ENCODE measurements at places on chromosomes 2 and 18. TPM values are rescaled to one million over a fixed set of nuclear protein-coding genes. Genes with fewer than 3 reads are reported as not detected.

The CELF4 gene
- not detected for total RNA-seq

The FARSB gene
- total RNA-seq, result 44.1 TPM

The ABCB11 gene
- not detected for total RNA-seq

The PLEK gene
- not detected for total RNA-seq

The RIT2 gene
- total RNA-seq, result not detected

The DHX57 gene
- total RNA-seq, result 22.0 TPM

The C2orf80 gene
- total RNA-seq, result not detected

The REG3A gene
- not detected for total RNA-seq

The RBBP8 gene
- total RNA-seq, result 19.9 TPM

The CFAP210 gene
- 0.27 TPM for total RNA-seq

The SLC30A3 gene
- 2.1 TPM for total RNA-seq

The CPLX4 gene
- not detected for total RNA-seq

The SERPINB3 gene
- not detected for total RNA-seq

The MC4R gene
- not detected for total RNA-seq

The CCBE1 gene
- total RNA-seq, result 15.7 TPM

The XDH gene
- 1.1 TPM for total RNA-seq

The LOXHD1 gene
- not detected for total RNA-seq

The VAMP5 gene
- not detected for total RNA-seq

The WNT10A gene
- total RNA-seq, result 0.10 TPM

The TRABD2A gene
- 12.1 TPM for total RNA-seq

The FNDC4 gene
- 3.7 TPM for total RNA-seq

The IL1F10 gene
- total RNA-seq, result not detected

The FAM161A gene
- 6.9 TPM for total RNA-seq

The ZC3H6 gene
- total RNA-seq, result 0.44 TPM

The CENPA gene
- total RNA-seq, result 55.9 TPM

The HOXD1 gene
- 0.06 TPM for total RNA-seq

The PPP1R1C gene
- 2.6 TPM for total RNA-seq

The TRIM43 gene
- not detected for total RNA-seq

The PLGLB1 gene
- total RNA-seq, result 0.48 TPM

The MYO5B gene
- total RNA-seq, result 9.4 TPM

The BOD1L2 gene
- total RNA-seq, result not detected

The IHH gene
- total RNA-seq, result 0.53 TPM

The RASGRP3 gene
- 1.1 TPM for total RNA-seq

The EML6 gene
- total RNA-seq, result 1.5 TPM

The POTEI gene
- total RNA-seq, result not detected

The TOGARAM2 gene
- total RNA-seq, result 0.29 TPM

The CHRNG gene
- not detected for total RNA-seq

The DNAJC5G gene
- not detected for total RNA-seq

The ID2 gene
- 92.5 TPM for total RNA-seq

The LHCGR gene
- not detected for total RNA-seq

Data from A549 treated with Mapracorat at 1 μM for 4 hours (cell line).